Posterior cingulate gyrus (tissue), 11 donors: ENCODE measurements at places on chromosomes 7 and 10.
A peak's percentile ranks its signal among the peaks of the same experiment; 100 is the strongest.

- DNase-seq = no peak
Observed at GRCh38 chr10:22344249-22344648, 1.0 kb upstream of the SPAG6 start.

- no peak for DNase-seq
Observed at GRCh38 chr7:130148561-130148960, 56.6 kb downstream of the TMEM209 start.

DNA sequence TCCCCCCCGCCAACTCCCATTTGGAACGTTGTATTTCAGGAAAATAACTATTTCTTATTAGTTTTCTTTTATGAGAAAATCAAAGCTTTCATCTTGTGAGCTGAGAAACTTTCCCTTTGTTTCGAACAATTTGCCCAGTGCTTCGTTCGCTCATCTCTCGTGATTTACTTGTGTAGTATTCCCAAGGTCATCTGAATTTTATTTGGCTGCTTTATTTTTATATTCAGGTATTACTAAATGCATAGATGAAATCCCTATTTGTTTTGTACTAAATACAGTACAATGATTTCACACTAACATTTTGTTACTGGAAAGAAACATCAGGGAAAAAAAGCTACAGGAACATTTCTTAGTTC, 12.0 kb upstream of the EBLN1 start:
- no peak for DNase-seq

GRCh38 chr7:66050990-66051448, 24.6 kb upstream of the ASL start:
- peak; percentile 38 for DNase-seq

- DNase-seq = no peak
Observed at GRCh38 chr10:78899098-78899754, 169.5 kb upstream of the ZMIZ1 start.

DNA sequence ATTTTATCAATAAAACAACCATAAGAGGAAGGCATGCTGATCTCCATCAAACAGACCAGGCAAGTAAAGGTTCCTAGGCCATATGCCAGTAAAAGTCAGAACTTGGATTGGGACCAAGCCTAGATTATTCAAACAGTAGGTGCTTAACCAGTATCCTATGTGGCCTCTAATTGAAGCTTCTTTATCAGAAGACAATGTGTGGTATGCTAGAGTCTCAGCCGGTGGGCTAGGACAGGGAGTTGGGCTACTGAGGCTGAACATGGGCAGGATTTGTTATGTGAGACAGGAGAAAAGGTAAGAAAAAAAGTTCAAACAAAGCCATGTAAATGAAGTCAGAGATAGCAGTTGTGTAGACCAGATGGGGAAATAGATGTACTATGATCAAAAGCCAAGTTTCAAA, 413.7 kb upstream of the GHITM start:
- no peak for DNase-seq

DNA sequence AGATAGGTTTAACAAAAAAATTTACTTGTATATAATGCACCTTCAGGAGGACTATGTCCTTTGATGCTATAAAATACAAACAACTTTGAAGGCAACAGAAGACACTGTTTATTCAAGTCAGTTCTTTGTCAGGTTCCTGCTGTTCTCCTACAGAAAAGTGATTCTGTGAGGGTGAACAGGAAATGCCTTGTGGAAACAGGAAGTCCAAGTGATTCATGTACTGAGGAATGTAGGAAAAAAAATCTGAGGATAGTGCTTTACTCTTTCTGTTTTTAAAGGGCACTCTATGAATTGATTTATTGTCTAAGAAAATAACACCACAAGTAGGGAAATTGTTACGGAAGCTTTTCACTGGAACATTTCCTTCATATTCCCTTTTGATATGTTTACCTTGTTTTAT, 171.9 kb downstream of the HDAC9 start:
- no peak for DNase-seq

GRCh38 chr10:1523221-1523620, 214.1 kb downstream of the ADARB2 start:
- no peak for DNase-seq

DNA sequence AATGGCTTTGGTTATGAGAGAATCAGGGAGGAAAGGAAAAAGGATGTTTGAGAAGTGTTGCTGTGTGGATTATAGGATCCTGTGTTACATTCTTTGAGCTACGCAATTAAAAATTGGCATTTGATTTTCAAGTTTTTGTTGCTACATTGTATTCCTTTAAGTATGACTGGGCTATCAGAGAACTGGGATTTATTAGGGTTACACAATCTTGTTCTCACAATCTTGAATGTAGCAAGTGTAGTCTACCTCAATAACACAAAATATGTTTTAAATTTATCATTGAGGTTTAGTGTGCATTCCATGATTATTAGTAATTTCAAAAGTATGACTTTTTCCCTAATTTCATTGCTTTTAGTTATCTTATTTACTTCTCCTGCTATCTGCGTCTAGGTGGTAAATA, 113.9 kb downstream of the CACNB2 start:
- no peak for DNase-seq

GRCh38 chr10:13066527-13066926, 33.4 kb upstream of the OPTN start:
- no peak for DNase-seq

- no peak for DNase-seq
Observed at GRCh38 chr10:49761201-49761788, 828 bp downstream of the OGDHL start.

DNA sequence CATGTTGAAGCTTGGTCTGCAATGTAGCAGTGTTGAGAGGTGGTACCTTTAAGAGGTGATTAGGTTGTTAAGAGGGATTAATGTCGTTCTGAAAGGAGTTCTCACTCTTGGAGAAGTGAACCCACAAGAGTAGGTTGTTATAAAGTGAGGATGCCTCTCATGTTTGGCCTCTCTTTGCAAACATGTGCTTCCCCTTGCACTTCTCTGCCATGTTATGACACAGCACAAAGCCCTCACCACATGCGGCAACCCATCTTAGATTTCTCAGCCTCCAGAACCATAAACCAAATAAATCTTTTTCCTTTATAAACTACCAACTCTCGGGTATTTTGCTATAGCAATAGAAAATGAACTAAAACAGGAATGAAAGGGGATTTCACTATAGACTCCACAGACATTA, 66.3 kb downstream of the KMT2C start:
- no peak for DNase-seq

GRCh38 chr7:128103498-128104107, 72.4 kb upstream of the LRRC4 start:
- DNase-seq = no peak

DNA sequence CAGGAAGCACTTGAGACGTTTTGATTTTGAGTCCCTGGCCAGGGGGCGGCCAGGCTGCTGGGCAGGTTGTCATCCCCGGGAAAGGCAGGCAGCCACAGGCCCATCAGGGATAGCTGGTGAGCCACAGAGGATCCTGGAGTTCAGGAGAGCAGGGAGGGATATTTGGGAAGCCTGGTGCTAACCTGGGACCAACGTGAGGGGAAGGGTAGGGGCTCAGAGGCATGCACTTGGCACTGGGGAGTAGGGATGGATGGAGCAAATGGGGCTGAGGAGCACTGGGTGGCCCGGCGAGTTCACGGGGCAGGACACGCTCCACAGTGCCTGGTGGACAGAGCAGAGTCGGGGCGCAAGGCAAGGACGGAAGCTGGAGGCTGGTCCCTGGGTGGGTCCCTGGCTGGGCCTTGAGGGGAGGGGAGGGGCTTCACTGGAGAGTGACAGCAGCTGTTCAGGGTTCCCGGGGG, 30.2 kb downstream of the LRRC27 start:
- no peak for DNase-seq

DNA sequence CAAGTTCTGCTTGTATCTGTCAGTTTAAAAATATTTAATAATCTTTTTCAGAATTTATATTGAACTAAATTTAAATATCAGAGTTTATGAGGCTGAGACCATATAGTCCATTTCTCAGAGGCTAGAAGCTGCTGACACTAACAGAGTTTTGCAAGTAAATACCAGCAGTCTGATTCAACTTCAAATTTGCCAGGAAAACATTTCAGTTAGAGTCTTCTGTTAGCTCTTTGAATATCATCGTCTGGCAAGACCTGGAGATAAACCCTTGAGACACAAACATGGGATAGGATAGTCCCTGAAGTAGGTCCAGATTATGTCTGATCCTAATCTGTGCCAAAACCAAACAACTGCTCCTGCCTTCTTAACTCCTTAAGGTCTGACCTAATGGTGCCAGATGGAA, 472.8 kb upstream of the STEAP1 start:
- no peak for DNase-seq

GRCh38 chr10:30387646-30388243, 38.7 kb upstream of the MTPAP start:
- no peak for DNase-seq

DNA sequence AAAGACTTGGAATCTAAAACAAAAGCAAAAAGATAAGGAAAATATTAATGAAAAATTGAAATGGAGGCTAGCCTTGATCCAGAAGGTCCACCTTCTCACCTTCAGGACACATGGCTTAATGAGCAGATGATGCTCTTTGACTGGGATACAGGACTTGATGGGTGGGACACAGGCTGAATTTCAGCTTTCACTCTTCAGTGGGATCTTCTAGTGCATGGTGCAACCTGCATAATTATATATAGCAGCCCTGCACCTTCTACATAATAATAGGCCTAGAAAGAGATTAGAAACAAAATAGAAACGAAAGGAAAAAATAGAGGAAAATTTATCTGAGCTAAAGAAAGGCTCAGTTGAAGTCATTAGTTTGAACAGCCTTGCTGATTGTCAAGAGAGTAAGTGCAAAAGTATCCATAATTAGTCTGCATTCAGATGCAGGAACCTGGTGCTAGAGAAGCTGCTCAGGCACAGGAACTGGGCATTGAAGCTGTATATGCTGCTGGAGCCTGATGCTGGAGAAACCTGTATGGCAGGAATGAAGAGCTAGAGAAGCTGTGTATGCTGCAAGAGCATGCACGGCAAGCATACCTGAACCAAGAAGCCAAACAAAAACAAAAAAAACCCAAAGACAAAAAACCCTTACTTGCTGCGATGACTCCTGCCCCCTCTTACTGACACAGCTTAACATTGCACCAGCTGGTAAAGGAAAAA, 19.4 kb downstream of the MKLN1 start:
- DNase-seq = no peak

DNA sequence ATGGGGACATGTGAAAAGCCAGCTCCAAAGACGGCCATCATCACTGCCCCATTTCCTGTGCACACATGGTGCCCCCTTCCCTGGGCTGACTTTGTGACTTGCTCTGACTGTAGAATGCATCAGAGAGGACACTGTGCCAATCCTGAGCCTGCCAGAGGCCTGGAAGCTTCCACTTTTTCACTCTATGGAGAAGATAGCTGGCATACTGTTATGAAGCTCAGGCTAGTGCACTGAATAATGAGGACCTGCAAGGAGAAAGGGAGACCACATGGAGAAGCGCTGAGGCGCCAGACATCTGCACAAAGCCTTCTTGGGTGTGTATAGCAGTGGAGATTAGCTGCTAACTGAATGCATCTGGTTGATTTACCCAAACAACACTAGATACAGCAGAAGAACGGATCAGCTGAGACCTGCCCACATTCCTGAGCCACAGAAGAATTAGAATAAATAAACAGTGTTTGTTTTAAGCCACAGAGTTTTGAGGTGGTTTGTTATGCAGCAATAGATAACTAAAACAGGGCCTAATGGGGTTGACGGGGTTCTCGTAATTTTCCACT, 58.9 kb upstream of the C10orf90 start:
- no peak for DNase-seq
